ENCODE measurements at places on chromosomes 2 and 18.

GRCh38 chr2:219230059-219230540 is 494 bp downstream of the ANKZF1 start:
- no peak for DNase-seq

DNA sequence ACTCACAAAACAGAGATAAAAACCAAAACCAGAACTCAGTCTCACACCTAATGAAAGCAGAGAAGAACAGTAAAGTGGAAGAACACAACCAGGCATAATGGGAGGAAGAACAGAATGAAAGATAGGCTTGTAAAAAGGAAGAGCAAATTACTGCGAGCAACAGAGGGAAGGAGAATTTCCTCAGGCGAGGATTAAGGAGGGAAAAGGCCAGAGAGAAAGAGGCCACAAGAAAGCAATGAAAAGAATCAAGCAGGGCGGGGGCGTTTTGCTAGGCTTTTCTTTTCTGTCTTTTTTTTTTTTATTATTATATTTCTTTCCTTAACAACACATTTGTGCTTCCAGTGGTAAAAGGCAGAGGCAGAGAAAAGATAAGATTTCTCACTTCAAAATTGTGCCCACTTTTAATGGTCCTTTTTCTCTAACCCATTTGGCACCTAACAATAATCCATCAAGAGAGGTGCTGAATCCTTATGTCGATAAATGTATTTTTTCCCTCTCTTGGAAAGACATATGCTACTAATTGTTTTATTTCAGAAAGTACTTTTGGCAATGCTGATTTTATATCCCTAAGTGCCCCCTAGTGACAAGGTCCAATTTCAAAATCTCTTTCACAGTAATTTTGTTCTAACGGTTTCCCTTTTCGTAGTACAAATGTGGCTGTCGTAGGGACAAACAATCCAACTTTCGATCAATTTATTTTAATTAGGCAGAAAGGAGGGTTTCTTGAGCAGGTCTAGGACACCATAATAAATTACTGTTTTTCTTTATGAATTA is 138.7 kb upstream of the AQP4 start:
- DNase-seq, result no peak

DNA sequence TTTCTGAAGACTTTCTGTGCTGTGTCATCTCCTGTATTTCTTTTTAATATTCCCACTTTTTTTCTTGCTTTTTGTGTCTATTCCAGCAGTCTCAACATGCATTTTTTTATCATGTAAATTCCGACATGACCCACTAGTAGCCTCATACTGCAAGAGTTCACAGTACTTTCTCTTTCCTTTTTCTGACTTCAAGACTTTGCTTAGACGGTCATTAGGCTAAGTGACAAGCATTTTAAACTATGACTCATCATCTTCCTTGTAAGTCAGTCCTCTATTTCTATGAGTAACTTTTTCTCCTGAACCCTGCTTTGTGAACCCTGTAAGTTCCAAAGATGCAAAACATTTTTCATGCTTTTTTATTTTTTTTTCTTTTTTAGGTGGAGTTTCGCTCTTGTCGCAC is 381.2 kb downstream of the TXNL1 start:
- no peak for DNase-seq

DNA sequence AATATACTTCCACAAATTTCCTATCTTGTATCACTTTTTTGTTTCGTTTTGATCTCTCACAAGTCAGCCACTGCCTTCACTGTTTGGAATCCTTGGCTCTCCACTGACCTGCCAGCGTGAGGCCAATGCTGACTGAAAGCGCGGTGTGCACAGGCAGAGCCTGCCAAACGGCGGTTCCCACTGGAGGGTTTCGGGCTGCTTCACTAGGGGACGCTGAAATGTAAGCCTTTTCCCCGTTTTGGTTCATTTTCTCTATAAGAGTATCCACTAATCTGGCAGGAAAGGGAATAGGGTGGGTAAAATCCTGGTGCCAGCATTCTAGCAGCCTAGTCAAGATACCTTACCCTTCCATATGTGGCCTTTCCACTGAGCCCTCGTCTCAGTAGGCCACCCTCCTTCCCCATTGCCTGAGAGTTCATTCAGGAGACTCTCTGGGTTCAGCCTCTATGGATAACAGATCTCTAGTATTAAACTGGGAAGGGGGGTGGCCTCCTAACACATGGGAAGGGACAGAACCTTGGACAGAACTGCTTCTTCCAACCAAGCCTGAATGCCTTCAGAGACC is 91.5 kb downstream of the DYM start:
- no peak for DNase-seq

DNA sequence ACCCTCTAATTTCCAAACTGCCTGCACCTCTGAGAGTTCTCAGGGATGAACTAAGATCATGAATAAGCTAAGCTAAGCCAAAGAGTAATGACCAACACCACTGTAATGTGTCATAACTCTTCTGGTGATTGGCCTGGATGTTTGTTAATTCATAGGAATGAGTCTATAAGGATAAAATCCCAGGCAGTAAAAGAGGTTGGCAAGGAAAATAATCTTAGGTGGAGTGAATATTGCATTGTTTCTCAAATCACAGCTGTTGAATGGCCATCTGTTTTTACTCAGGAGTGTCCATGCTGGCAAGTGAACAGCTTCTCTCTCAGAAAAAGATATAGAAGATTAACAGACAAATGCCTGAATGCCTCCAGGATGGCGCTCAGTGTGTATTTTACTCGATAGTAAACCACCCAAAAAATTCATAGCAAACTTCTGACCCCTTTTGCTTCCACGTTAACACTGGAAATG is 60.8 kb upstream of the GLS start:
- no peak for DNase-seq

DNA sequence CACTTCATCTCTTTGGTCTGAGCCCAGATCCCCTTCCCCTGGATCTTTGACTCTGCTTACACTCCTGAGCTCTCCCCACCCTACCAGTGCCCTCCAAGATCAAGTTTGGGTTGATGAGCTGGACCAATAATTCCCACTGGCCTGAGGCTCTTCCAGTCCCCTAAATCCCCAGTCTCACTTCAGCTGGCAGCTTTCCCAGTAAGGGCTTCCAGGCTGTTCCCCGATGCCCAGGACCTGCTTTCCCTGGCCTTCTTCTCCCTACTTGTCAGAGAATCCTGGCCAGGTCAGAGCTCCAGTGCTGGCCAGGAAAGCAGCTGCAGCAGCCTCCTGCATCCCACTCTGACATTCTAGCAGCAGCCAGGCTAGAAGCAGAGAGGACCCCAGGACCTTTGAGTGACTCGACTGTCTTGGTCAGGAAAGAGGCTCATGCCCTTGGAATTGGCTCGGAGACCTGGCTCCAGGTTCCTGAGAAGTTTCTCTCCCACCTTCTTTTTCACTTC is 3.5 kb downstream of the WNT6 start:
- no peak for DNase-seq

DNA sequence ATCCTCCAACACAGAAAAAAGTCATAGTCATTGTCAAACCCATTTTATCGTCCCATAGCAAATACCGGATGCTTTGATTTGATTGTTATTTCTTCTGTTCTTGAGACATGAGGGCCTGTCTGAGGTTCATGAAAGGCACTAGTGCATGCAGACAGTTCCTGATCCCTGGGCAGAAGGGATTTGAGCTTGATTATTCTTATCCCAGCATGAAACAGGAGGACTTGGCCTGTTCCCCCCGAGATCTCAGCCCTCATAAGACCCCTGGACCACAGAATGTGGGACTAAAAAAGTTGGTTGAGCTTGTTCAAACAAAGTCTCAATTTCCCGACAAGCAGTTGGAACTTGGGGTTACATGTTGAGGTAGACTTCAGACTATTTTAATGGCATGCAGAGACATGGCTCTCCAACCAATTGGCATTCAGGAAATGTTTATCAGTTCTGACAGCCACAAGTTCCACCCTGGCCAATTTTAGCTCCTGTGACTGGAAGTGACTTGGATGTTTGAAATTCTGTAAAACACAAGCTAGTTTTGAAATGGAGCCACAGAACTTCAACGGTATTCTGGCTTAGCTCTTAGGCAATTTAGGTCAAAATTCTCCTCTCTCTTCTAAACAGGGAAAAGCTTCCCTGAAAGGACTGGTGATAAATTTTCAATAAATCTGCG is 366.9 kb upstream of the SLC14A2 start:
- DNase-seq, result no peak

GRCh38 chr18:52069201-52069600 is 270.8 kb upstream of the DCC start:
- no peak for DNase-seq

GRCh38 chr2:197309691-197310231 is 819 bp downstream of the ANKRD44 start:
- DNase-seq, result peak; percentile 35

DNA sequence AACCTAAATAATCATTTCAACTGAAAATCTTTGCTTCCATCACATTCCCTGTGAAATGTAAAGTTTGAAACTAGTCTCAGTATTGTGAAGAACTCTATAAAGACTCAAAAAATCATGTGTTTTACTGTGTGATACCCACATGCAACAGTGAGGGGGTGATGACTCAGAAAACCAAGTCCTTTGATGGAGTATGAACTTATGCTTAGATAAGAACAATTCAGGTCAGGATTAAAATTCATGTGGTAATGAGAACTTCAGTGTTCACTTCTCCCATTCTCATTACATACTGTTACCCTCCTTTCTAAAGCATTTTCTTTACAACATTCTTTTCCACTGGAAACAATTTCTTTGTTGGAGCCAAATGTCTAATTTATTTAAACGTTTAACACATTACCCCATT is 360.2 kb downstream of the FSIP2 start:
- no peak for DNase-seq

DNA sequence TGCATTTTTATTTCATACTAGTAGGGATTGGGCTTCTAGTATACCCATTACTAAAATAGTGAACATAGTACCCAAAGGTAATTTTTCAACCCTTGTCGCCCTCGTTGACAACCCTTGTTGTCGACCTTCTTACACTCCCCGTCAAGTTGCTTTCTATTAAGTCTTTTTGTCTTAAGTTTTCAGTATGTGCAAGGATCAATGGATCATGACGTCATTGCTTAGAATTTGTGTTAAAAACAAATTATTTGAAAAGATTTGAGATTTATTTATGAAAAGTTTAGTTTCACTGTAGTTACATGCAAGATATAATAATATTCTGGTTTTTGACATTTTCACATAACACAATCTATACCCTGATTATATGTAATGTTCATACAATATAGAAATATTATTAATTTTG is 110.4 kb downstream of the CBLN2 start:
- DNase-seq, result no peak

DNA sequence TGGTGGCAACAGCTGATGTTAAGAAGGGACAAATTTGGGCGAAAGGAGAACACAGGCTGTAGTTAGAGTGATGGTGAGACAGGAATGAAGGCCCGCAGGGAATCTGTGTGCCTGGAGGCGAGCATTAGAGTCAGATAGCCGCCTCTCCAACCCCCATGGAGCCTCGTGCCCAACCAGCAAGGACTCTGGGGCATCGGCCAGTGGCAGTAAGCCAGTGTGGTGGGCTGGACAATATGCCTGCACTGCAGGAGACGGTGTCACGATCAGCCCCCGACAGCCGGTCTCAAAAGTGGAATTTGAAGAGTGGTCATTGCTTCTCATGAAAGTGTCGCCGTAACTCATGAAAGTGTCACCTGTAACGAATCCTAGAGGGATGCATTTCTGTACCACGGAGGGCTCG is 249.4 kb downstream of the ALPK2 start:
- DNase-seq, result no peak

GRCh38 chr2:185291035-185291647 is 447.5 kb upstream of the FSIP2 start:
- DNase-seq, result no peak

DNA sequence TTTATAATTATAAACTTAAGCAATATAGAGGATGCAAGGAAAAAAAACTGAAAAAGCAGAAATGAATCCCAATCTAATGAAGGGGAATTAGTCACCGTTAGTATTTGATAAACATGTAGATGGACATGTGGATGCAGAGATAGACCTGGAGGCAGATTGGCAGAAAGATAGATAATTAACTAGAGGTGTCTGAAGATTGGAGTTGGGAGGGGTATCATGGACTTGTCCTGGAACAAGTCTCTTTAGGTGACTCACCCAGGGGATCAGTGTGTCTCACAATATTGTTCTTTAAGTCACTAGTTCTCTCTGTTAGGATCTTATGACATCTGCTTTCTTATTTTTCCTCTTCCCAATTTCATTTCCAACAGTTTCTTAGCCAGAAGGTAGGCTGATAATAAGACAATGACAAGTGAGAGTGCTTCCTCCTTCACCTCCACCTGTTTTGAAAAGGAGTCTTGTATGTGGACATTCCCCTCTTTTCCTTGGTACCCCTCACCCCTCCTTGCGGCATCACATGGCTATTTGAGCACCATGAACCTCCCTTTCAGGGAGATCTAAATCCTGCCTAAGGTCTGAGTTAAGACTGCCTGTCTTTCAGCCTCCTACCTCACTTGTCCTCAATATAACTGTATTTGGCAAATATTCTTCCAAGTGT is 987.7 kb downstream of the TSN start:
- no peak for DNase-seq

DNA sequence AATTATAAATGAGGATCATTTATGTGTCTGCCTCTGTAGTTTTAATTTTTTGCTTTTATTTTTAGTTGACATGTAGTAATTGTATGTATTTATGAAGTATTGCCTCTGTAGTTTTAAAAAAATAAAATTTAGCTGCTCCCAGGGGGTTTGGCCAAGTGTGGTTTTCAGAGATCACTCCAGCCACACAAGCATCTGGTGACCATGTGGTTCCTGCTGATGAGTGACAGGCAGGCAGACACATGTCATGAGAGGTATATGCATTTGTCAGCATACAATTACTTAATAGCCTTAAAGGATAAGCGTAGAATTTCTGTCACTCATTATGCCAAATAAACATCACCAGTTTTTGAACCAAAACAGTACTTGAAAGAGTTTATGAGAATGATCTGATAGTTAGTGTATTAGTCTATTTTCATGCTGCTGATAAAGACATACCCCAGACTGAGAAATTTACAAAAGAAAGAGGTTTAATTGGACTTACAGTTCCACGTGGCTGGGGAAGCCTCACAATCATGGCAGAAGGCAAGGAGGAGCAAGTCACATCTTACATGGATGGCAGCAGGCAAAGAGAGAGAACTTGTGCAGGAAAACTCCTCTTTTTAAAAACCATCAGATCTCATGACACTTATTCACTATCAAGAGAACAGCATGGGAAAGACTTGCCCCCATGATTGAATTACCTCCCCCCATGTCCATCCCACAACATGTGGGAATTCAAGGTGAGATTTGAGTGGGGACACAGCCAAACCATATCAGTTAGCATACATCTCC is 29.6 kb downstream of the MREG start:
- DNase-seq, result no peak

DNA sequence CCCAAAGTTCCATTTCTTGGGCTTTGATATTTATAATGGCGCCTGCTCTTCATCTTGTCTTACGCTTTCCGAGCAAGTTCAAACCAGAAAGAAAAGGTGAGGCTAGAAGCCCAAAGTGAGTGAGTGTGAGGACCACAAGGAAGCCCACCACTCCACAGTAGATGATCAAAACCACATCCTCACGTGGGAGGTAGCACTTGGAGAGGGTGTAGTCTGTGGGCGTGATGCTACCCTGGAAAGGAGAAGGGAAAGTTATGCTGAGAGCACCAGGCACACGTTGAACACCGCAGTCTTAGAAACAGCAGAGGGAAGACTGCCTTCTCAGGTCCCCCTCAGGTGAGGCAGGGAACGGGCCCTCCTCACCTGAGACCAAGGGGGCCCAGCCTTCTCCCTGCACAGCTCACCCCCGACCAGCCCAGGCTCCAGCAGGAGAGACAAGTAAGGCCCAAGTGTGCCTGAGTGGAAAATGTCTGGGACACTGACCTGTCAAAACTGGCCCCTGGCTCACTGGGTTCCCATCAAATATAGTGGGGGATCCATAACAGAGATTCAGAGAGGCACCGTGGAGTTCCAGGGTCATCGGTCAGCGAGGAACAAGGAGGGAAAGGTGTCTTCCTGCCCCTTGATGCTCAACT is 23.6 kb downstream of the MPPE1 start:
- DNase-seq, result no peak

- no peak for DNase-seq
These were observed 29.4 kb upstream of the ST3GAL5 start for GRCh38 chr2:85917887-85918795.

Measured in stimulated activated CD4-positive, alpha-beta T cell treated with anti-CD3 and anti-CD28 coated beads, Interleukin-2, amount 100 ng/mL, for 4 hours (primary cell).